ENCODE measurements at places on chromosomes 3 and 15. TPM values are rescaled to one million over a fixed set of nuclear protein-coding genes. Genes with fewer than 3 reads are reported as not detected.

- DNase-seq = no peak
- H3K4me1 ChIP-seq = peaks cover 22% of the 10 kb centered on the region
- no peak overlapping the region for H3K27ac ChIP-seq
- H3K4me3 ChIP-seq = no peak overlapping the region
- H3K27me3 ChIP-seq = peaks cover 47% of the 10 kb centered on the region
These were observed 106.5 kb downstream of the TPRA1 start for GRCh38 chr3:127483902-127484591.

DNA sequence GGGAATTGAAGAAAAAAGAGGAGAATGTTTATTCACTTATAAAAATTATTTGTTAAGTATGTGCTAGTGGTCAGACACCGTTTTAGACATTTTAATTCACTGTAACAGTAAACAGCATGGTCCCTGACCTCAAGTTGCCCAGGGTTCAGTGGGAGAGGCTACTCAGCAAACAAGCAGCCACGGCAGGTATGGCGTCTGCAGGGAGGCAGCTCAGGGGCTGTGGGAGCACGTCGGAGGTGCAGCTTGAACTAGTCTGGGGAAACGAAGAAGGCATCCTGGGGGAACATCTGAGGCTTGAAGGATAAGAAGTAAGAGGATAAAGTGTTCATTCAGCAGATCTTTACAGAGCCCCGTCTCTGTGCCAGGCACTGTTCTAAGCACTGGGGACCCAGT lies 66.0 kb downstream of the CRTC3 start:
- peaks cover 8% of the 10 kb centered on the region for H3K36me3 ChIP-seq
- H3K27me3 ChIP-seq = no peaks in the 10 kb centered on the region

DNA sequence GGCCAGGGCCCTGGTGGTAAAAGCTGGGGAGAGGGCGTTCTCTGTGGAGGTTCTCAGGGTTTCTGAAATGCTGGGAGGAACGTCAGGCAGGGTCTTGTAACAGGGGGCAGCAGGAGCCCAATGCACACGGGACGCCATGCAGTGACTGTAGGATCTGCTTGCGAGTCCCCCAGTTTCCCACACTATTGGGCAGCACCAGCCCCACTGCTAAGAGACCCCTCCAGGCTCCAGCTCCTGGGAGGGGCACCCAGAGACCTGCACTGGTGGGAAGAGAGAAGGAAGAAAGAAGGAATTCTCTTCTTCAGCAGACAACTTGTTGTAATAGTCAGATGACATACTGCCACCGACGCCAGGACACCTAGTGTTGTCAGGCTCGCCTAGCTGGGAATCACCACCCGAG lies 55.2 kb upstream of the RNF7 start:
- no peak overlapping the region for H3K4me3 ChIP-seq
- no peak overlapping the region for H3K27ac ChIP-seq
- no peaks in the 10 kb centered on the region for H3K27me3 ChIP-seq
- DNase-seq = no peak
- no peaks in the 10 kb centered on the region for H3K36me3 ChIP-seq

DNA sequence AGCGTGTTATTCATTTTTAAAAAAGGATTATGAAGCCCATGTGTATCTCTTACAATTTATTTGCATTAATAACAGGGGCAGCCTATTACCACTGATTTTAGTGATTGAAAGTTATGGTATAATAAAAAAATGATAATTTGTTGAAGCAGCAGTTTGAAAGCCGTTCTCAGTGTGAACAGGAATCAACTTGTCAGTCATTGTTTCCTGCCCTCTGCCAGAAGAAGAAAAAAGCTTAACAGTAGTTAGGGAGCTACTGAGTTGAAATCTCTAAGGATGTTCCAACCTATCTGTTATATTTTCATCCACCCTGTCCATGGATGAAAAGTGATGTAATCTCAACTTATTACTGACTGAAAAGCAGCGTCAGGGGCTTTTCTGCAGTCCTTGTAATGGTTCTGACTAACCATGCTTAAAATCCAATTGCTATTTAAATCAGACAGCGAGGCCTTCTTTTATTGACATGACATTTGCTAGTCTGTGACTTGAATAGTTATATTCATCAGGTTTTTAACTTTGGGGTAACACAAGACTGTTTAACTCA lies 486.7 kb downstream of the ROBO2 start:
- H3K27me3 ChIP-seq = no peaks in the 10 kb centered on the region
- H3K4me3 ChIP-seq = no peak overlapping the region
- no peak overlapping the region for H3K27ac ChIP-seq
- no peak for DNase-seq

DNA sequence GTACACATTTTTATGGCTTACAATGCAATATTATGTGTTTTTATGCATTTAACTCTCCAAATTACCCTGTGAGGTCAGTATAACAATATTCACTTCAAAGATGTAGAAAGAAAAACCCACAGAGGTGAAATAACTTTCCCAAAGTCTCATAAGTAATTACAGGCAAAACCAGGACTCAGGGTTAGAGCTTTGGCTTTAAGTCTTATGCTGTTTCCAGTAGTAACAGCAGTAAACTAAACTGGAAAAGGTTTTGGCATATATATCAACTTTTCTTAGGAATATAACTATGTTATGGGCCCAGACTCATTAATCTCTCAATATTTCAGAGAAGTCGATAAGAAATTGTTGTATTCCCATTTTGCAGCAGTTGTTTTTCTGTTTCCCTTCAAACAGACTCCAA lies 206.3 kb upstream of the KCNMB2 start:
- no peak overlapping the region for H3K27ac ChIP-seq
- H3K36me3 ChIP-seq = no peaks in the 10 kb centered on the region
- H3K4me1 ChIP-seq = peaks cover 22% of the 10 kb centered on the region
- H3K4me3 ChIP-seq = no peak overlapping the region
- no peaks in the 10 kb centered on the region for H3K27me3 ChIP-seq

- H3K36me3 ChIP-seq = no peaks in the 10 kb centered on the region
- peaks cover 3% of the 10 kb centered on the region for H3K27me3 ChIP-seq
- H3K27ac ChIP-seq = no peak overlapping the region
- DNase-seq = peak; percentile 42
- H3K4me3 ChIP-seq = no peak overlapping the region
- H3K4me1 ChIP-seq = peaks cover 13% of the 10 kb centered on the region
These were observed 51.9 kb downstream of the BBX start for GRCh38 chr3:107574650-107575049.

GRCh38 chr15:58332676-58333400 lies 99.0 kb upstream of the LIPC start:
- peak overlapping the region; percentile 87 for H3K4me3 ChIP-seq
- peak; percentile 88 for DNase-seq
- peaks cover 10% of the 10 kb centered on the region for H3K36me3 ChIP-seq
- H3K4me1 ChIP-seq = peaks cover 42% of the 10 kb centered on the region

- H3K4me1 ChIP-seq = peaks cover 24% of the 10 kb centered on the region
- H3K36me3 ChIP-seq = no peaks in the 10 kb centered on the region
- DNase-seq = peak; percentile 15
- H3K27me3 ChIP-seq = peaks cover 2% of the 10 kb centered on the region
- H3K4me3 ChIP-seq = no peak overlapping the region
These were observed 87.5 kb upstream of the PLXNA1 start for GRCh38 chr3:126895178-126896066.

- DNase-seq = no peak
- H3K27ac ChIP-seq = no peak overlapping the region
- peaks cover 1% of the 10 kb centered on the region for H3K36me3 ChIP-seq
- peaks cover 13% of the 10 kb centered on the region for H3K4me1 ChIP-seq
- no peak overlapping the region for H3K4me3 ChIP-seq
These were observed 260.4 kb downstream of the WNT5A start for GRCh38 chr3:55226696-55227095.

DNA sequence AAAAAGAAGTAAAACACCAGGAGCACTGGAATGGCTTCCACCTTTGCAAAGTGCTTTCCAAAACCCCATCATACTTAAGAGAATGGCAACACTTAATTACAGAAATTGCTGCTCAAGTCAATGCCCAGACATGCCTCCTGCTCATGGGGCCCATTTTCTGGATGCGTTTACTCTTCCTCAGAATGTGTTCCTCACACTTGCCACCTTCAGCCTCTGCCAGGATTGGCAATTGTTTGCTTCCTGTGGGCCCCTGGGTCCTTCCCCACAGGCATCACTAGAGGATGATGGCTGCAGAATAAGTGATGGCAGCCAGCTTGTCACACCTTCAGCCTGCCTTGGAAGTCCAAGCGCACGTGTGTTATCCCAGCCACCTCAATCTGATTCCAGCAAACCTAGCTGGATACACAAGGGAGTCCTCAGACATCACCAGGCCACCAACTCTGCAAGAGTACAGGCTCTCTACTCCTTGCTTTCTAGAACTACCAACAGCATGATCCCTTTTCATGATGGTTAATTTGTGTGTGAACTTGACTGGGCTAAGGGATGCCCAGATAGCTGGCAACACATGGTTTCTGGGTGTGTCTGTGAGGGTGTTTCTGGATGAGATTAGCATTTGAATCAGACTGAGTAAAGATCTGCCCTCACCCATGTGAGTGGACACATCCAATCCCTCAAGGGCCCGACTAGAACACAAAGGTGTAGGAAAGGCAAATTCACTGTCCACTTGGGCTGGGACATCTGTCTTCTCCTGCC lies 4.9 kb upstream of the NUP210 start:
- H3K27ac ChIP-seq = no peak overlapping the region
- no peak for DNase-seq
- no peaks in the 10 kb centered on the region for H3K36me3 ChIP-seq
- no peak overlapping the region for H3K4me3 ChIP-seq

LAMB2 gene
- total RNA-seq = 452 TPM

PIF1 gene
- total RNA-seq = 8.9 TPM

PRSS50 gene
- total RNA-seq = not detected

CPA3 gene
- 0.88 TPM for total RNA-seq

INAFM2 gene
- total RNA-seq = 24.7 TPM

AGBL1 gene
- not detected for total RNA-seq
